Thyroid gland (tissue), 4 donors: ENCODE measurements at places on chromosomes 7 and 10.

- no peak for DNase-seq
These were observed 373.5 kb downstream of the GRID1 start for GRCh38 chr10:85993140-85993539.

- DNase-seq = no peak
These were observed 9.3 kb downstream of the MKLN1 start for GRCh38 chr7:131336956-131337355.

GRCh38 chr10:52741851-52742250 is 30.7 kb downstream of the MBL2 start:
- DNase-seq = no peak

- no peak for DNase-seq
These were observed 132.2 kb downstream of the BBS9 start for GRCh38 chr7:33261585-33261984.

DNA sequence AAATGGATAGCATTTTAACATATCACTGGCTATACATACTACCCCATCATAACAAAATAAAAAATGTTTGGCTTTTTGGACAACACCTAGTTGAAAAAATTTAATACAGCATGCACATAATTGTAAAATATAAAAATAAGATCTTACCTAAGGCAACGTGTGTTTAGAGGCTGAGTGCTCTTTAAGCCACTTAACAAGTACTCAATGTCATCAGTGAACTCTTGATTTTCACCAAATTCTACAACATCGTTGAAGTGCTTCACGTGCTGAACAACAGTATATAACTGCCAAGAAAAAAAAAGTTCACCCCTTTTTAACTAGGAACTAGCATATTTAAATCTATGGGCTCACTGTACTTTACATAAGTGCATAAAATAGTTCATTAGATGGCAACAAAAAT is 49.5 kb downstream of the WAPL start:
- no peak for DNase-seq

DNA sequence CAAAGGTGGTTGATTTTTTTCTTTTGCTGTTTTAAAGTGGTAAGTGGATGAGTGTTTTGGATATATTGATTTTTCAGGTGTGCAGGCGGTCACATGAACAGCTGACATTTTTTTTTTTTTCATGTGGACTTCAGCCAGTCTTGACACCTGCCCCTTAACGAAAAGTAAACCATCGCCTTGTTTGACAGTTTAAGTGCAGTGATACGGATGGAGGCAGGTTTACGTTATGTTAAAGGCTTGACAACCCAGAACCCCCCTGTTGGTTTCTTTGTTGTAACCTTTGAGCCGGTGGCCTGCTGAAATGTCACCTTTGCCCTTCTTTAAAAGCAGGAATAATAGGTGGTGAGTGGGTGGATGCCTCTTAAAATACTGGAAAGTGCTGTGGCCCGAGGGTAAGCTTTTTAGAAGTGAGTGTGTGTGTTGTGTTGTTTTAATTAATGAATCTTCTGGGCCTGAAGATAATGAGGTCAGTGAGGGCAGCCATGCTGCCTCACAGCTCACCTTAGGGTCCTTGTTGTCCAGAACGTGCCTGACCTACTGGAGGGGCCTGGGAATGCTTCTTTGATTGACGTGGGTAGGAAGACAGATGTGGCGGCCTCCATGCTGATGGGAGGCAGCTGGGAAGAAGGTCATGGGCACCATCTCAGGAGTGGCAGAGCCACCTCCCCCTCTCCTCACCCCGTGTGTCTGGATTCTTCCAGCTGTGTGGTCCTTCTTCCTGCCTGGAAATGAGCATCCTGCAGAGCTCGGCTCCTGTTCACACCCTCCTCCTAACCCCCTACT is 69.8 kb downstream of the TCF7L2 start:
- no peak for DNase-seq

DNA sequence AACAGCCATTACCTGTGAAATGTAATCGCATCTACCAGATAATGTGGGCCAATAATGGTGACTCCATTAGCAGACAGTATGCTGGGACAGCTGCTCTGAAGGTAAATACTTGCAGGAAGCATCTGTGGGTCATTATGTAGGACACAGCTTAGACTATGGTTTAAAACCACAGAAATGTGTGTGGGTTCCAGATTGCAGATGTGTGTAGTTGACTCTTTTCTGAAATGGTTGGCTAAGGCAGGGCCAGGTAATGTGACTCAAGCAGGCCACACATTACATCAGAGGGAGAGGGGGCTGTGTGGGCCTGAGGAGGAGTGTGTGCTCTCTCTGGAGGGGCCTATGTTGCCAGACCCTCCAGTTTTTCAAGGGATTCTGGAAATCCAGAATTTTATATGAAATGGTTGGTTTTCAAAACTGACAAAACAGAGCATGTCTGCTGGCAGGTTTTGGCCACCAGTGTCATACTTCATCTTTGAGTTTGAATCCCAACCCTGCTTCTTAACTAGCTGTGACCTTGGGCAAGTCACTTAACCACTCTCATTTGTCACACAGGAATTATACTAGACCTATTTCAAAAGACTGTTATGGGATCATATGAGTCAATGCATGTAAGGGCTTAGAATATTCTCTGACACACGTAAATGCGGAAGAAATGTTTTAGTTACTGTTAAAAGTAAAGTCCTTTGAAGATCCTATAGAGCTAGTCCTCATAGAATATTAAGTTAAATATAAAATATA is 64.5 kb downstream of the MCMBP start:
- DNase-seq = no peak

GRCh38 chr7:157502701-157503111 is 165.9 kb downstream of the DNAJB6 start:
- DNase-seq = peak; percentile 12

DNA sequence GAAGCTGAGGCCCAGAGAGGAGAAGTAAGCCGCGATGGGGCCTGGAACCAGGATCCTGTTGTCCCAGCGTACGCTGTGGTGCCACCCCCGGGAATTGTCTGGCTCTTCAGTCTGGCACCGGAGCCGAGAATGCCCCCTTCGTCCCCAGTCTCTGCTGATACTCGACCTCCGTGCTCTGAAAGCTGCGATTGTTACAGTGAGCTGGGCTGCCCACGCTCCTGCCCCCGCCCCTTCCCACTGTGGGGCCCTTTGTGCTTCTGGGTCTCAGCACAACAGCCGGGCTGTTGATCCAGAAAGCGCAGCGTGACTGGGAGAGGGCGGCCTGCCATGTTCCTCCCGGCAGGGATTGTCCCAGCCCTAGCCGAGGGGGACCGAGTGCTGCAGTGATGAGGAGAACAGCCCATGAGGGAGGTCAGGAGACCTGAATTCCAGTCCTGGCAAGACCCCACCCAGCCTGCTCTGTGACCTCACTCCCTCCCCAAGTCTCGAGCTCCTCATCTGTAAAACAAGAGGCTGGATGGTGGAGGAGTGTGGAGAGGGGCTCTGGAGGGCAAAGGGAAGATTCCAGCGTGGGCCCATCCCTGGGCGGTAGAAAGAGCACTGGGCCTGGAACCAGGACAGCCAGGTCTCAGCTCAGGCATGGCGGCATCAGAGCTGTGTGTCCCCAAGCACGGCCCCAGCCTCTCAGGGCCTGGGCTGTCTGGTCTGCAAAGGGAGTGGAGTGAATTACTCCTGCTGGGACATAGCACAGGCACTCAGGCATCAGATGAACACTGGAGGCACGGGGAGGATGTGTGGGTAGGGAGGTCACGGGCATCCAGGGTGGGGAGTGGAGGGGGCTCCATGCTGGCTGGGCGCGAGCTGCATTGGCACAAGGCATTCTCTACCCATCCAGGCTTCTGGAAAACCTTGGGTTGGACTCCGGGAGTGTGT is 43.6 kb downstream of the TSPAN15 start:
- DNase-seq = no peak

GRCh38 chr10:110226926-110227641 is 19.7 kb downstream of the MXI1 start:
- peak; percentile 81 for DNase-seq

DNA sequence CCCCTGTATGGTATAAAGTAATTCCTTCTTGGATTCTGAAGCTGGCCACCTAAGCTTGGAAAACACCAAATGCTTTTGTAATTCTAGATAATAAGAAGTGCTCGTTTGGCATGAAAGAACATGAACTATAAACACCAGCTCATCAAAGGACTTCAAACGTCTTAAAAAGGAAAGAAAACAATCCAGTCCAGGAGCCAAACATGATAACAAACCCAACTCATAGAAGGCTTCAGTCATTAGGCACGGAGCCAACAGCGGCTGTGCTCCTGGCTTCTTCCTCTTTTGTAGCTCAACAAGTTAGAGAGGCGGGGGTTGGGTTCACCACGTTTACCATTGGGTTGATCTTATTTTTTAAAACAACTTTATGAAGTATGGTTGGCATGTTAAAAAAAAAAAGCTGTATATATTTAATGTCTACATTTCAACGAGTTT is 56.4 kb upstream of the ECHDC3 start:
- peak; percentile 63 for DNase-seq

GRCh38 chr10:24851629-24852028 is 100.8 kb downstream of the PRTFDC1 start:
- DNase-seq = no peak
